ENCODE measurements at places on chromosomes 3 and 15. TPM values are rescaled to one million over a fixed set of nuclear protein-coding genes. Genes with fewer than 3 reads are reported as not detected.

The ADAMTS9 gene
- 129 TPM for total RNA-seq

The SGO1 gene
- 9.6 TPM for total RNA-seq

The SLC12A8 gene
- 11.6 TPM for total RNA-seq

The GRK7 gene
- total RNA-seq, result 0.11 TPM

The CRYBG3 gene
- 5.7 TPM for total RNA-seq

The ARL14 gene
- not detected for total RNA-seq

The NEK4 gene
- 32.3 TPM for total RNA-seq

The CADPS gene
- 3.3 TPM for total RNA-seq

The RPL35A gene
- total RNA-seq, result 1,330 TPM

The SLC26A6 gene
- 21.6 TPM for total RNA-seq

The EFCC1 gene
- 0.29 TPM for total RNA-seq

The MYEF2 gene
- 111 TPM for total RNA-seq

The KLF15 gene
- 1.1 TPM for total RNA-seq

The TUSC7 gene
- not detected for total RNA-seq

The SPTSSB gene
- total RNA-seq, result 0.74 TPM

The P2RY13 gene
- total RNA-seq, result not detected

The LDHAL6B gene
- not detected for total RNA-seq

The VGLL3 gene
- total RNA-seq, result 11.9 TPM

The CCDC80 gene
- total RNA-seq, result 134 TPM

The POPDC2 gene
- total RNA-seq, result 3.4 TPM

The SLC22A13 gene
- 0.85 TPM for total RNA-seq

The ZBED2 gene
- total RNA-seq, result not detected

The LMLN gene
- total RNA-seq, result 5.7 TPM

The C2CD4A gene
- total RNA-seq, result not detected

The TMEM207 gene
- total RNA-seq, result not detected

The SCG3 gene
- not detected for total RNA-seq

The EOMES gene
- not detected for total RNA-seq

The KCNMB2 gene
- 2.9 TPM for total RNA-seq

The PYGO1 gene
- total RNA-seq, result 29.6 TPM

The RPUSD2 gene
- 11.9 TPM for total RNA-seq

The THBS1 gene
- total RNA-seq, result 367 TPM

The PPP1R14D gene
- 1.7 TPM for total RNA-seq

The TIMP4 gene
- 0.16 TPM for total RNA-seq

The COL6A5 gene
- total RNA-seq, result 0.04 TPM

The SMAD3 gene
- total RNA-seq, result 90.7 TPM

The CCR3 gene
- total RNA-seq, result not detected

The ROPN1B gene
- not detected for total RNA-seq

The PTPRG gene
- total RNA-seq, result 33.2 TPM

The CASR gene
- 0.02 TPM for total RNA-seq

The CALML4 gene
- 8.3 TPM for total RNA-seq

The SPTBN5 gene
- total RNA-seq, result 2.7 TPM

The LMOD3 gene
- total RNA-seq, result not detected

Measured in mesothelial cell of epicardium (in vitro differentiated cells).